ENCODE measurements at places on chromosomes 1 and 21. TPM values are rescaled to one million over a fixed set of nuclear protein-coding genes. Genes with fewer than 3 reads are reported as not detected.
A peak's percentile ranks its signal among the peaks of the same experiment; 100 is the strongest.

DNA sequence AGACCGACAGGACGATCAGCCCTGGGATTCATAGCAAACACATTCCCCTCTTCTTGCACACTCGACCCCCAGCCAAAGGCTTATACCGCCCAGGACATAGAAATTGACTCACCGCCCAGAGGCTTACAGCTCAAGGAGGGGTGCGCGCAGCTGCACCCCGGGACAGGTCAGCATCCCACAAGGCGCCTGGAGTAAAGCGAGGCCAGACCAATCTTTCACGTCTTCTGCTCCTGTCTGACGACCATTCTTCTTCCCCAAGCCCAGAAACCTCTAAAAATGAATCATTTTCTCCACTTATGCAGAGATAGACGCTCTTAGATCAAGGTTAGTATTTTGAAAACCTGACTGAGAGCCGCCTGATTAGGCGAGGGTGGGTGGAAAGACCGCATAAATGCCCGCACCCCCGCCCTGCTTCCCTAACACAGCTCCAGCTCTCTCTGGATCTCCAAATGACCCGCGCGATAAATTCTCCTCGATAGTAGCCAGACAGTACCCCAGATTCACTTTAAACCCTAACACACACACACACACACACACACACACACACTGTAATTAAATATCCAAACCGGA, 1.9 kb upstream of the LHX8 start:
- DNase-seq, result no peak

GRCh38 chr1:98398649-98399048, 262.9 kb upstream of the SNX7 start:
- DNase-seq, result no peak

DNA sequence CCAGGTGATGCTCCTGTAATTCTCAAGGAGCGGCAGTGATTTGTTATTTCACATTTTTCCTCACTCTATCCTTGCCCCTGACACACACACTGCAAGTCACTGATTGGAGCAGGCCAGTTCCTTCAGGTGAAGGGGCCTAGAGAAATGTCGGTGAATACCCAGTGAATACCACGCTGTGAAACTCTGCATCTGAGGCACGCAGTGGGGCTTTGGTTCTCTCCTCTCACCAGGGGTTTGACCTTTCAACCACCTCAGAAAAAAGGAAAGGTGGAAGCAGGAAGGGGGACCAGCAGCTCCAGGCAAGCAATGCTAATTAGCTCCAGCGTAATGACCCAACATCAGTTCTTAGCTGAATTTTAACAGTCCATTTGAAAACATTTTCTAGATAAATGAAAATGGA, 532 bp upstream of the FAM177B start:
- DNase-seq, result no peak

- no peak for DNase-seq
Measured at GRCh38 chr21:40976198-40977109, 129.5 kb upstream of the DSCAM start.

- no peak for DNase-seq
Measured at GRCh38 chr1:114482585-114482984, 28.4 kb downstream of the TRIM33 start.

DNA sequence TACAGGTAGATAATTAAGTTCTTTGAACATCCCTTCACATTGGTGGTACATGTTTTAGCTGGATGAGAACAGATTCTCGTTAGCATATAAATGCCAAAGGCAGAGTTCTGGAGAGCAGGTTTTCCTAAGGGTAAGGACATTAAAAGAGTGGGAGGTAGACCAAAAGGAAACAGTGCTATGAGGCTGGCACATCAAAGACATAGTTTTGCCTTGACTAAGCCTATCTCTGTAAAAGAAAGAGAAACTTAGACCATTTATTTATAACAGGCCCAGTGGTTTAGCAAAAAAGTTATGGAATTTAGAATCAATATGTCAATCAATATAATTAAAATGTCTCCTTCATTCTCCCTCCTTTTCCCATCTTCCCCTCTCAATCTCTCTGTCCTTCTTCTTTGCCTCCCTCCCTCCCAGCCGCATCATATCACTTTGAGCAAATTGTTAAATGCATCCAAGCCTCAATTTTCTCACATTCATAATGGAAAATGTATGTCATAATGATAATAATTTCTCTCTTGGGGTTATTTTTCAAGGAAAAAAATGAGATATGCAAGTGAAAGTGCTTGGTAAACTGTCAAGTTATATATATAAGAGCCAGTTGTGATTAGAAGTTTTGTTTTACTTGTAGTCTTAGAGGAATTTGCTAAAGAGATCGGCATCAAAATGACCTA, 209.9 kb upstream of the SGIP1 start:
- peak; percentile 49 for DNase-seq

DNA sequence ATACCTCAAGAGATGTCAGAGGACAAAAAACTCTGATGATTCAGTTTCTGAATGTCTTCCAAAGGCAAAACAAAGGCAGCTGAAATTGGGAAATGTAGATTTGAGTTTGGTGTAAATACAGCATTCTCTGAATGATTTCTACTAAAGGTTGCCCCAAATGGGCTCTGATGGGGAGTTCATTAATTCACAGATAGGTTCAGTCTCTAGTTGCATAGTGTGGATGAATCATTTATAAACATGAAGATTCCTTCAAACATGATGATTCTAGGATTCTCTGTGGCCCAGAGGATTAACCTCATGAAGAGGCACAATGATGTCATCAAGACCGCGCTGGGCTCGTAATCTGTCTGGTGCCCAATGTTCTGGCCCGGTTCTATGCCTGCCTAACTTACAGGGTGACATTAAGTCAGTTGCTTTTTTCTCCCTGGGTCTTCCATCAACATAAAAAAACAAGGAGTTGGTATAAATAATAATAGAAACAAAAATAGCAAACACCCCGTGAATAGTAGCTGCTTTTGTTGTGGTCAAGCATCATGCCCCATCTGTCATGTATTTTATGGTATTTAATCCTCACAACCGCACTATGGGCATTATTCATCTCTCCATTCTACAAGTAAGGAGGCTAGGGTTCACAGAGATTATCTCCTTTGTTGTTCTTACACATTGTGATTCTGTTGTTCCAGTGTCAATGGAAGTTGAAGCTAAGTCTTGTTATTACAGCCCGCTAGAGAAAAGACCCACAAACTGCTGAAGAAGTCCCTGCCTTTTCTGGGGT, 509.6 kb upstream of the USP24 start:
- DNase-seq, result peak; percentile 81

DNA sequence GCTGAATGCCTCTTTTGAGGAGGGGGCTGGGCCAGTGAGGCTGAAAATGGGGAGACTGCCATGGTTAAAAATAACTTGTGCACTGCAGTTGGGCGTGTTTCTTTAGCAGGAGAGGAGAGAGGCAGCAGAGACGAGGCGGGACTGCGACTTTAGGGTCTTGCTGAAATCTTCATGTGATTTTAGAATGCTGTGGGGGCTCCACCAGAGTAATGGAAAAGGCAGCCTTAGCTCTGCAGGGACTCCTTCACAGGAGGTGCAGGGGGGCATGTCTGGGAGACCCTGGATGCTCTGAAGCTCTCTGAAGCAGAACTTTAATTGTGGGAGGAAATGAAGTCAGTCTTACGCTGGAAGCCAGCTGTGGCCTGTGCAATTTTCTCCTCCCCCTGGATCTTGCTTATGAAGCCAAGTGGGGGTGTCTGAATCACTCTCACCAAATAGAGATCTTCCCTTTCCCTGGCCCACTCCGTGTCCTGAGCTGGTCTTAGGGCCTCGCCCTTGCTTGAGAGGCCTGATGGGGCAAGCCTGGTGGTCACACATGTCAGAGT, 60.8 kb downstream of the NDUFS5 start:
- DNase-seq, result peak; percentile 94

GRCh38 chr21:27362249-27362648, 395.4 kb upstream of the ADAMTS5 start:
- no peak for DNase-seq

- DNase-seq, result no peak
Measured at GRCh38 chr1:21337010-21337437, 46.8 kb upstream of the ECE1 start.

DNA sequence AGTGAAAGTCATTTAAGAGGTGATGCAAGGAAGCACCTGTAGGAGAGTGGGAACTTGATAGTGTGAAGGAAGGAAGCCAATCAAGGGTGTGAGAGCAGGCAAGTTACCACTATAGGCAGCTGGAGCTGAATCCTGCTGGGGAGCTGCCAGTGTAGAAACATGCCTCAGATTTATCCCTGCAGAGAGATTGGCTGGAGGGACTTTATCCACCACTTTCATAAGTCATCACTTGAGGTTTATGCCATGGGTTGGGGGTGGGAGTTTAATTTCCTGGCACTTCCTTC, 443.6 kb downstream of the PLPP3 start:
- DNase-seq, result no peak

DNA sequence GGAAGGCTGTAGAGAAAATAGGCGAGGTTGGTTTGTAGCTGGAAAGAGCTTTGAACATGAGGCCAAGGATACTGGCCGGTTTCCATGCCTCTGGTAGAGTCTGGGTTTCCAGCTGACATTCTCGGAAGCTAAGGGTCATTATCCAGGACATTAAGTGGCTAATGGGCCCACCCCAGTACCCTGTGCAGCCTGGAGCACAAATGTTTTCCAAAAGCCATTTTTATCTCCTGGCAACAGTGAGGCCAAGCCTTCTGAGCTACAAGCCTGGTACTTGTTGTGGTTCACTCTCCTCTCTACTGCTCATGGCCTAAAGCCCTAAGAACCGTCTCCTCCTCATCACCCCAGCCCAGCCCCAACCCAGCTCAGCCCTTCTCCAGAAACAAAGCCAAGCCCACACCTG, 122.9 kb downstream of the DMRTA2 start:
- no peak for DNase-seq

- no peak for DNase-seq
Measured at GRCh38 chr1:156721535-156721934, 6.7 kb upstream of the METTL25B start.

GRCh38 chr1:188061881-188062280, 1233.1 kb downstream of the PLA2G4A start:
- no peak for DNase-seq

GRCh38 chr1:113860891-113861290, 10.6 kb downstream of the PTPN22 start:
- DNase-seq, result no peak

DNA sequence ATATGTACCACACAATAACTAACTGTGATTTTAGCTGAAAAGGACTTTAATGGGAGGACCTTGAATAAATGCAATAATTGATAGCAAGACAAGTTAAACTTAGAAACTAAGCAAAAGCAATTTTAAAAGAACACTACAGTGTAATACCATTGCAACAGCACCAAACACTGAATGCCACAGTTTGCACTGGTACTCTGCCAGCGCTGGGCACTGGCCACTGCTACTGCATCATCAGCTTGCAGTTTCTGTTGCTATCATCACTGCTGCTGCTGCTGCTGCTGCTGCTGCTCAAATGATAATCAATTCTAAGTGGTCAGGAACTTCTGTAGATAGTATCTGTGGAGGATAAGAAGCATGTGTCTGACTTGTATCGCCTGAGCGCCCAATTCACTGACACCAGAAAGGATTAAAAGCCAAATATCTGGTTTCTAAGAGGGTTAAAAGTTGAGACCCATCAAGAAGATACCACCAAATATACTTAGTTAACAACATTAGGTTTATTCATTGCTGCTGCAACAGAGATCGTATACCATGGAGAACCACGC, 306.9 kb downstream of the LRRC40 start:
- DNase-seq, result no peak

DNA sequence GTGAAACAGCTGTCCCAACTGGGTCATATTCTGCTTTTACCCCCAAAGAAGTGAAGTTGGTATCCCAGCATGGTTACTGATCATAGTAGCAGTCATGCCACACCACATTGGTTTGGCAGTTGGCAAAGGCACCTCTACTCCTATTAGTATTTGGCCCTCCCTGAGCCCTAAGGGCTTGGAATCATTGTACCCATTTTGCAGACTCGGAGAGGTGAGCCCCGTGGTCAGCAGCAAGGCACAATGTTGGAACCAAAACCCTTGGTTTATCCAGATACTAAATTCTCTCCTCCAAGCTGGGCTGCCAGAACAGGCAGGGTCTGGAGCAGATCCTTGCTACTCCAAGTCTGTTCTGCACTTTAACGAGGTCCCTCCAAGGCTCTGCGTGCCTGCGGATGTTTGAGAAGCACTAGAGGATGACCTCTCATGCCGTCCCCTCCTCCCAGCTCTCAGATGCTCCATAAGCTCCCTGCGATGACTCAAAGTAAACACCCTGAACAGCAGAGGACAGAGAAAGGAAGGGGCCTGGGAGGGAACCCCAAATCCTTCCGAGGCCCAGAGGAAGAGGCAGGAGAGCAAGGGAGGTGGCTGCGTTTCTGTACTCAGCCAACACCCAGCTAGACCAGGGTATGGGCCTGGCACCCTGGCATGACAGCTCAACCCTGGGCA, 89.3 kb downstream of the PAX7 start:
- DNase-seq, result no peak

DNA sequence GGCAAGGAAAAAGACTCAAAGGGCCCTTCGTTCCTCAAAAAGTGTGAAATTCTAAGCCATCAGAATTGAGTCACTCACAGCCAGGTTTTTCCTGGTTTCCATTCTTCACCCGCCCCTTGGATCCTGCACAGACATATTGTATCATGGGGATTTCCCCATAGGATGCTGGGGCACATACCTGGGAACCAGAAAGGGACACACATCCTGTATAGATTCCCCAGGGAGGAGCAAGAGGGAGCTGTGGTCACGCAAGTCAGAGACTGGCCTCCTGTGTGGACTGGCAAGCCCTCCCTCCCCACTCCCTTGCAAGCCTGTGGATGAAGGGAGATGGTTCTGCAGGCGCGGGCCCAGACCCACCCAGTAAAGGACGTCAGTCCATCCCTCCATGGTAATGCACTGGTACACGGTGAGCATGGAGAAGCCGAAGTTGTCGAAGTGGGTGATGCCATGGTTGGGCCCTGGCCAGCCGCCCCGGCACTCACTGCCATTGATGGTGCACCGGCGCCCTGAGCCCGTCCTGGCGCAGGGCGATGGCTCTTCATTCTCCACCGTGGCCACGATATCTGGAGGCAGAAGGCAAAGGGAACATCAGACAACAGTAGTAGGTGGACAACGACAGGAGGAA, 23.2 kb downstream of the CACNA1S start:
- no peak for DNase-seq

POU3F1 gene
- polyA plus RNA-seq, result 1.8 TPM

CYP4Z1 gene
- polyA plus RNA-seq, result 0.27 TPM

DPT gene
- polyA plus RNA-seq, result 76.5 TPM

RUNX1 gene
- 4.1 TPM for polyA plus RNA-seq

GPR25 gene
- polyA plus RNA-seq, result not detected

KMO gene
- polyA plus RNA-seq, result 0.07 TPM

SPRR5 gene
- polyA plus RNA-seq, result not detected

VHLL gene
- not detected for polyA plus RNA-seq

DNASE2B gene
- not detected for polyA plus RNA-seq

ADGRB2 gene
- 11.6 TPM for polyA plus RNA-seq

ASTN1 gene
- polyA plus RNA-seq, result 4.9 TPM

KIFAP3 gene
- 37.7 TPM for polyA plus RNA-seq

PRR9 gene
- not detected for polyA plus RNA-seq

FBXO44 gene
- polyA plus RNA-seq, result 3.4 TPM

All from muscle of back (tissue), 13 donors.